ENCODE measurements at places on chromosomes 3 and 15. TPM values are rescaled to one million over a fixed set of nuclear protein-coding genes. Genes with fewer than 3 reads are reported as not detected.

The MAGEL2 gene
- total RNA-seq = not detected

The FAM227B gene
- total RNA-seq = 14.2 TPM

The TNNC1 gene
- total RNA-seq = 624 TPM

The SEMA3F gene
- total RNA-seq = 14.4 TPM

The SLC22A13 gene
- 0.78 TPM for total RNA-seq

The PLXNB1 gene
- 216 TPM for total RNA-seq

The CCR3 gene
- not detected for total RNA-seq

The C2CD4A gene
- total RNA-seq = under 0.01 TPM

Measured in tibial nerve (tissue), 4 donors.